ENCODE measurements at places on chromosomes 7 and 10.
A peak's percentile ranks its signal among the peaks of the same experiment; 100 is the strongest.

DNA sequence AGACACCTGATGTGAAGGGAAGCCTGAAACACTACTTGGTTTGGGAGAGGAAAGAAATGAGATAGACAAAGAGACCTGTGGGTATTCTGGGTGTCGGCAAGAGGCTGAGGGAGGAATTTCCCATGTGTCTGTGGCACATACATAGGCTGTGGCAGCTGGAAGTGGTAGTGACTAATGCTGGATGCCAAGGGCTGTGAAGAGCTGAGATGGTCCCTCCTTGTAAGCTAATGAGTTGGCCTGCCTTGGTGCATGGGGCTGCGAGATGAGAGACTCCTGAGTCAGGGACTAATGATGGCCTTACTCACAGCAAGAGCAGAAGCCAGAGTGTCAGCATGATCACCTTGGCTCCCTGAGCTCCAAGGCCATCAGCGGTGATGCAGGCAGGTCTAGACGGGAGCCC lies 119.0 kb upstream of the EEPD1 start:
- peak; percentile 61 for DNase-seq

- DNase-seq: no peak
Observed at GRCh38 chr7:157407512-157408257, 70.9 kb downstream of the DNAJB6 start.

- DNase-seq: no peak
Observed at GRCh38 chr10:118712930-118713634, 41.7 kb downstream of the CACUL1 start.

GRCh38 chr7:139725077-139725476 lies 52.7 kb downstream of the HIPK2 start:
- DNase-seq: no peak

DNA sequence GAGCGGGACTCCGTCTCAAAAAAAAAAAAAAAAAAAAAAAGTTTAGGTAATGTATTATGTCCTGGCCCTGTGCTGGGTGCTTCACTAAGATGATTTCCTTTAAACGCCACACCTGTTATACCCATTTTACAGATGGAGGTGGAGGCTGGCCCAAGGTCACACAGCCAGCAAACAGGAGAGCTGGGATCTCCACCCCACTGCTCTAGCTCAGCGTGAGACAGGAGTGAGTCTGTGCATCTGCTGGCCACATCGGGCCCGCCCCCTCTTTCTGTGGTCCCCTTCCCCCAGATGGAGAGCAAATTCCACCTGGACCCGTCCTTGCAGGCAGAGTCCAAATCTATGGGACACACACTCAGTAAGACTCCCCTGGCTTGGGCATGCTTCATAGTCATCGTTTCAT lies 51.0 kb downstream of the LHPP start:
- DNase-seq: no peak

DNA sequence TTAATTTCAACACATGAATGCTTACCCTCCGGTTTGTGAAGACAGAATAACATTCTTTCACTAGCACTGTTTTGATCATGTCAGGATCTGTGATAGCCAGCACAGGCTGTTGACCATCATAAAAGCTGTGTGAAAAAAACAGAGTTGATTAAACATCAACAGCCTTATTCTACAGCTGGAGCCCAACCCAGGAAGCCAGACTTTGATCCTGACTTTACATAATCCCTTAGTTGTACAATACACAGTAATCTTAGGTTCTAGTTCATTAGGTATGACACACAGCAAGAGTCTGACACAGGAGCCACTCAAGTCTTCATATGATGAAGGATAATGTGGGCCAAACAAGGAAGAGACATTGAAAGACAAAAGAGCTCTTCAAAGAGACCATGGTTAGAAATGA lies 11.4 kb downstream of the CYP3A4 start:
- no peak for DNase-seq

DNA sequence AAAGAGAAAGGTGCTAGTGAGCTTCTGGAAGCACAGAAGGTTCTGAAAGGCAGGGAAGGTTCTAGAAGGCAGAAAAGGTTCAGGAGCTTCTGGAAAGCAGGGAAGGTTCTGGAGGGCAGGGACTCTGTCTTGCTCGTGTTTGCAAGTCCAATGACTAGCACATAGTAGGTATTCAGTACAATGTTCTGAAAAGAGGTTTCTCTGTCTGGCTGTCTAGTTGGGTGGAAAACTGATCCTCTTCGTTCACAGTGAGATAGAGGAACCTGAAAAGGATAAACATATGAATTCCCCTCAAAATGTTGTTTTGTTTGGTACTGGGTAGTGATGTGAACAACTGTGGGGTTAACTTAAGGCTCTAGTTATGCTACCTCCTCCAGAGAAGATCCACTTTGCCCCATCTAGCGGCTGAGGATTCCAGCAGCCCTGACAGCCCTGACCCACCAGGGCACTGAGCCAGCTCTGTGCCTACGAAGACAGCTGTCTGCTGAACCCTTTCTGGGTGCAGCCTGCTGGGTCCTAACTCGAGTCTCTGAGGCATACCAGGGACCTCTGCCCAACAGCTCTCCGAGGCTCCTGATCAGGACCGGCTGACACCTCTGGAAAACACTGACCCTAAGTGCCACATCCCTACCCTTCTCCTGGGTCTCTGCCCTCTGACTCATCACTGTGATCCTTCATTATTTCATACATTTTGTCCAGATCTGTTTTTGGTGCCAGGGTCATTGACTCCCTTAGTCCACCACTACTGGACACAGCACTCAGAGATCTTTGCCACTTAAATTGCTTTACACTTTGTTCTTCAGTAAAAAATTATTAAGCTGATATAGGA lies 15.4 kb downstream of the PTPRN2 start:
- peak; percentile 62 for DNase-seq

GRCh38 chr7:23106823-23107663 lies 1.5 kb downstream of the KLHL7 start:
- DNase-seq: no peak

DNA sequence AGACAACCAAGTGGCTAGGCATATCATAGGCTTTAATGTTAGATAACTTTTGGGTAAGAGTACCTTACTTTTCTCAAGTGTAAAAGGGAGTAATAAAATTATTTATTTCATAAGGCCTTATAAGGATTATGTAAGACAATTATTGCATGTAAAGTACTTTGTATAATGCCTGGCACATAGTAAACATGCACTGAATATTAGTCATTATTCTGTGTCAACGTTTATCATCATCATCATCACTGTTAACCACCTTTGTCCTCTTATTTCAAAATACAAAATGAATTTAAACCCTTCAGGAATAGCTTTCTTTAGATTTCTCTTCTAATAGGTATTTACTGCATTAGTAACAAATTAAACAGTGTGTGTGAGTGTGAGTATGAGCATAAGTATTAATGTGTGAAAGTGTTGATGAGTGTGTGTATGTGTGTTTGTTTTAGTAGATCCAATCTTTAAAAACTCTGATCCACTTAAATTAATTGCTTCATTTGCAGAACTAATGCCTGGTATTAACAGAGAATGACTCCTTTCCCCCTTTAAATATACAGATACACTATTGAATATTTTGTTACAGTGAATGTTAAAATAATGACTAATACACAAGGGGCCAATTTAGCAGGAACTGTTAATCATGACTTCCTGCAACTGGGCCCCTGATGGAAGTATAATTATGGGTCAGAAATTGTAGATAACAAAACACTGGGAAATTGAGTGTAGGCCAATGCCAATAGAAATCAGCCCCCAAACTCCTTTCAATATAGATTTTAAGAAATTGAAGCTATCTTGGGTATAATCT lies 213.3 kb upstream of the FZD8 start:
- no peak for DNase-seq

DNA sequence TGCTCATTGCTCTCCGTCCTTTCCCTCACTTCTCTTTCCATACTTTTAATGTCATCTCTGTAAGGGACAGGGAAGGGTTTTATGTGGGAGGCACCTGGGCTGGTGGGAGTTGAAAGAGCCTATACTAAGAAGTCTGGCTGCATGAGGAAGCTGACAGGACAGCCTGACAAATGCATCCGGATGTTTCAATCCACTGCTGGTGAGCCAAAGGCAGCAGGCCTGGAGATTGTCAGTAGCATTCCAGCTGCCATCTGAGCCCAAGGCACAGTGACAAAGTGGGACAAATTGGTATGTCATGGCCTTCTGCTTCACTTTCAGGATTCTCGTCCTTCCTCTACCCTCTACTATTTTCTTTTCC lies 218.4 kb downstream of the STK31 start:
- no peak for DNase-seq

- DNase-seq: no peak
Observed at GRCh38 chr10:67663449-67664087, 32.4 kb downstream of the CTNNA3 start.

- no peak for DNase-seq
Observed at GRCh38 chr10:1043532-1043995, 5.4 kb downstream of the IDI1 start.
